ENCODE measurements at places on chromosomes 1 and 21.
A peak's percentile ranks its signal among the peaks of the same experiment; 100 is the strongest.

DNA sequence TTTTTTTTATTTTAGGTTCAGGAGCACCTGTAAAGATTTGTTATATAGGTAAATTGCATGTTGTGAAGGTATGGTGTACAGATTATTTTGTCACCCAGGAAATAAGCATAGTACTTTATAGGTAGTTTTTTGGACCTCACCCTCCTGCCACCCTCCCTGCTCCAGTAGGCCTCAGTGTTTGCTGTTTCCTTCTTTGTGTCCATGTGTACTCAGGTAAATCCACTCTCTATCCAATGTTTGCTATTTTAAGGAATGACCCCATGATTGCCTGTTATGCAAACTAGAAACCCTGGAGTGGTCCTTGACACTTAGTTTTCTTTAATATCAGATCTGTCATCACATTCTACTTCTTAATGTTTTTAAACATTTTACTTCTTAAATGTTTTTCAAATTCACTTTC lies 33.9 kb downstream of the LHX9 start:
- no peak for DNase-seq

GRCh38 chr1:217895841-217896240 lies 264.7 kb downstream of the SPATA17 start:
- DNase-seq = no peak

DNA sequence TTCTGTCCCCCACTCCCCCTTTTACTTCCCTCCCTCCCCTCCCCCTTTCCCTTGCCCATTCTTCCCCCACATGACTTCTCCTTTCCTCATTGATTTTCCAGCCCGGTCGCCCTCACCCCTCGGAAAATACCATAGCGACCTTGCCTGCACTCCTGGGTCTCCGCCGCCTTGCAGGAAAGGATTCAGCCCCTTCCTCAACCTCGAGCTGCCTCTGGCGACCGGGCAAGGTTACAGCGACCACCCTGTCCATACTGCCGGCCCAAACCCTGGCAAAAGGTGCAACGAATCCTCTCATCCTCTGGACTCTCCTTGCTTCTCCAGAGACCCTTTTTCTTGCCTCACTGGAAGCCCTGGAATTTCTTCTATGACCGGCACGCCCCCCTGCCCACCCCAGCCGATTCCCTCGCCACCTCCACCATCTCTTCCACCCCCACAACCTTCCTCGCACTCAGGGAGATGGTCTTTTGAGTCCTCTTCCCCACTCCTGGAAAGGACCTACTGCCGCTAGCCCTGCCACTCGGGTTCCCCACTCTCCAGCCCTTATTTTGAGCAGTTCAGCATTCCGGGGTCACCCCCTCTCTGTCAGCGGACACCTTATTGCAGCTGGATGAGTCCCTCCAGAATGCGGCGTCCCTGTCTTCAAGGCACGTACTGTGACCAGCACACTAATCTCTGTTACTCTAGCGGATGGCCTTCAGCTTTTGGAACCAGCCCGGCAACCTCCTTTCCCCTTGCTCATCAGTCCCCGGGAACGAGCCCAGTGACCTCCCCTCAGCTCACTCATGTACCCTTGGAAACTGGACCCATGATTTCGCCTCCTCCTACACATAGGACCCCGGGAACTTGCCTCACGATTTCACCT lies 846 bp downstream of the NSUN4 start:
- no peak for DNase-seq

- DNase-seq = no peak
These were observed 1.3 kb downstream of the AIRE start for GRCh38 chr21:44286716-44287632.

- peak; percentile 25 for DNase-seq
These were observed 27.2 kb upstream of the RCSD1 start for GRCh38 chr1:167602840-167603239.

GRCh38 chr21:46100426-46100825 lies 2.5 kb downstream of the COL6A2 start:
- DNase-seq = no peak

DNA sequence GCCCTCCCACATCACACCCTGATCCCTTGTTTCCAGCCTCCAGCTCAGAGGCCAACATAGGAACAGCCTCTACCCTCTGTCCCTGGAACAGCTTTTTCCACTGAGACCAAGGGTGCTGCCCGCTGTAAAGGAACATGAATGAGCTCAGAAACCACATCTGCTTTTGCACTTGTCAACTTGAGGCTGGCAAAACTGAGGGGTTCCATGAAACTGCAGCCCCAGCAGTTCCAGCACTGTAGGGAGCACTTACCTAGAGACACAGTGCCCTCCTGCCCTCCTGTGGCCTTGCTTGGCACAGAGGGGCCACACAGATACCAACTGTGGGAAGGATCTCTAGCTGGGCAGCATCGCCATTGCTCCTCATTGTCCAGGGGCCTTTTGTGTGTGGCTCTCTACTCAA lies 51.7 kb downstream of the ITPKB start:
- DNase-seq = peak; percentile 53

GRCh38 chr1:166379447-166379846 lies 212.6 kb upstream of the FAM78B start:
- no peak for DNase-seq

GRCh38 chr21:14545906-14546480 lies at the start of gene SAMSN1:
Gene SAMSN1 (minus strand): TSS chr21:14546315. CDS start chr21:14546261, 54 bp downstream.
- DNase-seq = peak; percentile 83

- no peak for DNase-seq
These were observed 7.0 kb downstream of the NOL9 start for GRCh38 chr1:6547301-6547700.

DNA sequence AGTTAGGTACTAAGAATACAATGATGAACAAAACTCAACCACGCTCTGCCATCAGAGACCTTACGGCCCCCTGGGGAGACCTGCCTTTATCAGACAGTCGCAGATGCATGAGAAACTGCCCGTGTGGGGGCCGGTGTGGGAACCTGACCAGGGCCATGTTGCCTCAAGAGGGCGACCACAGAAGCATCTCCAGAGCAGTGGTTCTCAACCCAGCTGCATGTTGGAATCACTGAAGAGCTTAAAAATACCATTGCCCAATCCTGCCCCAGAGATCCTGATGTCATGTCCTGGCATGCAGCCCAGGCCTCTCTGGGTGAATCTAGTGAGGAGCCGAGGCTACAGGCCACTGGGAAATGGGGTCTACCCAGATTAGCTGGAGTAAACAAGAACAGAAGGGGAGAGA lies 108.7 kb downstream of the PRDM2 start:
- no peak for DNase-seq

- DNase-seq = no peak
These were observed 212.1 kb downstream of the GPR52 start for GRCh38 chr1:174659823-174660222.

GRCh38 chr21:36647279-36648093 lies 51.4 kb upstream of the SIM2 start:
- DNase-seq = no peak

DNA sequence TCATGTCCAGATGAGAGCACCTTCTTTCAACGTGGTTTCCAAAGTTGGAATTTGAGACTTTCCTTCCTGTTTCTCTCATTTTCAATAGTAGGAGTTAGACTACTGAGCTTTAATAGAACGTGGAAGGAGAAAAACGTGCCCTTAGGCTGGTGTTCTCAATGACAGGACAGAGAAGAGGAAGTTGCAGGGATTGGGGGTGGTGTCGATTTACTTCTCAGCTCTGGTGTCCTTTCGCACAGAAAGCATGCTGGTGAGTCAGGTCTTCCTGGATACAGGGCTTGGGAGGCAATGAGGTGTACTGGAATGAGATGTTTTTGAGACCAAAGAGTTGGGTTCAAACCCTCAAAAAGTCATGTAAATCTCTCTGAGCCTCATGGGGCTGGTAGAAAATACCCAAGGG lies 67.1 kb downstream of the HIVEP3 start:
- DNase-seq = peak; percentile 44

DNA sequence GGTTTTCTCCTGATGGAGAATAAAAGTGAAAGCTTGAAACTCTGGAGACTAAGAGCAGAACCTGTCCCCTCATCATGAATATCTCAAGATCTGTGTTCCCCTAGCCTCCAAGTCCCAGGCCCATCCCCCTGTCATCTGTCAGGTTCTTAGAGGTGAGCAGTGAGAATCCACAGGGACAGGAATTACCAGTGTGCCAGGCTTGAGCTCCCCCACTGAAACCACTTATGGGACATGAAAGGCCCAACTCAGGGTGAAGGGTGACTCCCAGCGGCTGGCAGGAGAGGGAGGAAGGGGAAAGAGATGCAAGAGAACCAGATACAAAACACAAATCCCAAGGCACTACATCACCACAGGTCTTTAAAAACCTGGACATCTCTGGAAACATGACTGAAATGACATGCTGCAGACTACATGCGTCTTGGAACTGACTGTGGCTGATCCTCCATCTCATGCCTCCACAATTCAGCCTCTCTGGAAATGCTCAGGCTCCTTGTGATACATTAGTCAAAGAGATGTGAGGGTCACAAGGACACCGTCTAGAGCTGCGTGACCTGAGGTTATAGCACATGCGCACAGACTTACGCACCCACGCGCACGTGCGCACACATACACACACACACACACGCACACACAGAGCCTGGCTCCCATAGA lies 6.8 kb upstream of the LY9 start:
- no peak for DNase-seq

GRCh38 chr1:113662101-113662500 lies 97.2 kb downstream of the PHTF1 start:
- no peak for DNase-seq

DNA sequence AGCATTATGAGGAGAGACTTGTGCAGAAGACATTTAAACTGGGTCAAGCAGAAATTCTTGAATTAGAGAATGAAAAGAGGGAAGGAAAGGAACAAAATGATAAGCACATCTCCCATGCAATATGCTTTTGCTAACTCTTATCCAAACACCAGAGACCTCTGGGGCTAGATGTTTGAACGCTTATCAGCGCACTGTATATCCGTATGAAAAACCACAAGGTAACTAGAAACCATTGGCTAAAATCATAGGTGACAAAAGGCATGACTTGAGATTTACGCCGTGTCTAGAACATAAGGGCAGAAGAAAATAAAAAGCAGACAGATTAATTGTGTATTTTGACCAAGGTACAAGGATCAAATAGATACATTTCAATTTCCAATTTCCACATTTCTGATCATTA lies 38.0 kb upstream of the TIAM1 start:
- DNase-seq = no peak

DNA sequence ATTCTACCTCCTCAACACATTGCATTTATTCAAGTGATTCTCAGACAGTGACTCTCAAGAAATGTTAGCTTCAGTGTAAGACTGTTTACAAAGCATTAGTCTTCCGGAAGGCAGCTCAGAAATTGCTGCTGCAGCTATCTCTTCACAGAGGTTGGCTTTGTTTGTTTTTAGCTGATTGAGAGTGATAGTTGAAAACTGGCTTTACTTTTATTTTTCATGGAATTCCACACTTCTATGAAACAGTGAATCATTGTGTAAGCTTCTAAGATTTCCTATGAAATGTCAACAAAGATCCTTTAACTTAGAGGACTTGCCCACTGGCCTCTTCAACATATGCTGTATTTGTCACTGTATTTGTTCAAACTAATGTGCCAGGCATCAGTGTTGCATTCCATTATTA lies 121.3 kb downstream of the TNNI3K start:
- DNase-seq = no peak

DNA sequence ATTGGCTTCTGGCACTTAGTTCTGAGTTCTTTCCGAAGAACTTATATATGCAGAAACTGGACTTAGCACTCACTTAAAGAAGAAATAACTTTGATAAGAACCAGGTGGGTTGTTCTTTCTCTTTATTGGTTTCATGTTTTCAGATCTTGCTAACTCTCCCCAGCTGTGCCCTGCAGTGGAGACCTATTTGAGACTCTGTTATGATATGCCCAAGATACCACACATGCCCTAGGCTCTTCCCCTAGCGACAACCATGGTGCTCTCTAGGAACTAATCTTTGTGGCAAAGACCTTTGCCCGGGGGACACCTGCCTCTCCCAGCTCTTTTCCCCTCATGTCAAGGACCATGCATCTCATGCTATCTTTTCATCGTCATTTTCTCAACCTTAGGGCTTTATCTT lies 128.8 kb downstream of the PBX1 start:
- no peak for DNase-seq

- no peak for DNase-seq
These were observed 4.0 kb downstream of the KRTAP10-1 start for GRCh38 chr21:44535963-44536362.

DNA sequence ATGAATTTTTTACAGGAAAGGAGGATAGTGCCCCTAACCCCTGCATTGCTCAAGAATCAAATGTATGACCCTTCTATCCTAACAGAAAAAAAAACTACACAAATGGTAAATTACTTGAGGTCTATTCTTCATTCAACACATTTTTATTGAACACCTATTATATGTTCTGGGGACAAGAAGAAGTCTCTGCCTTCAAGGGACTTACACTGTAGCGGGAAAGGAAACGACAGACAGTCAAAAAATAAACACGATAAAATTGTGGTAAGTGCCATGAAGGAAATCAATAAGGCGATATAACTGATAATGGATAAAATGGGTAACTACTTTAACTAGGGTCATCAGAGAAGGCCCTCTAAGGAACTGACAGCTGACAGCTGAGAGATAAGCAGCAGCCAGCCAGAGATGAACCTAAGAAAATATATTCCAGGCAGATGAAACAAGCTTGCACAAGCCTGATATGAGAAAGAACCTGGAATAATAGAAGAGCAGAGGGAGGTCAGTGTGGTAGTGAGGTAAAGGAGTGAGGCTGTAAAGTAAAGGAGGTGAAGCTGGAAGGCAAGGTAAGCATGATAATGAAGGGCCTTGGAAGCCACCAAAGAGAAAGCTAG lies 66.4 kb downstream of the PHTF1 start:
- DNase-seq = no peak

- DNase-seq = no peak
These were observed 990 bp upstream of the MRPS6 start for GRCh38 chr21:34072145-34073031.

DNA sequence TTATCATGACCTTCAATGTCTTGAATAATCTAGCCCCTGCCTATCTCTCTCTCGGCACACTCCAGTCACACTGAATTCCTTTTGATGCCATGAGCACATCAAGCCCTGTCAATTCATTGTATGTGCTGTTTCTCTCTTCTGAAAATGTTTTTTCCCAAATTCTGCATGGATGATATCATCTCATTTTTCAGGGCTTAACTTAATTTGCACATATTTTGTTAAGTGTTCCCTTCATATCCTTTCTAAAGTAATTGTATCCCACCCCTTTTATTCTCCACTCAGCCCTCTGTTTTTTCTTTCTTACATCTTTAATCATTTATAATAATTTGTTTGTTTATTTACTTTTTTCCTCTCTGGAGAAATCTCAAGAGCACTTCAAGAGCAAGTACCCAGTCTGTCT lies 149.9 kb downstream of the ZNF326 start:
- DNase-seq = no peak

GRCh38 chr1:110547017-110547416 lies 28.0 kb upstream of the KCNA10 start:
- no peak for DNase-seq

- no peak for DNase-seq
These were observed 112.0 kb upstream of the ADAMTS5 start for GRCh38 chr21:27078915-27079314.

DNA sequence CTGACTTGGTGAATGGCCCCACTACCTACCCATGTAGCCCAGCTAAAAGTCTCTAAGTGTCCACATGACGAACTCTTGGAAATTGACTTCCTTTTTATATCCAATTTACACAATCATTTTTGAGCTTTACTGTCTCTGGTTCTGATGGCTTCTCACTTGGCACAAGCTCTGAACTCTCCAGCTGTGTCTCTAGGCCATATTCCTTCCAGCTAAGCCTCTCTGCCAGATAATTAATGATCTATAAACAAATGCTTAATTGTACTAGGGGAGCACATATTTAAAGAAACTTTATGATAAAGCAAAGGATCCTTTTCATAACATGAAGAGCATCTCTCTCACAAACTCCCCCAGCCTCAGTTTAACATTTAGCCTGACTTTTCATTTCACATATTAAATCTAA lies 16.3 kb upstream of the BEND5 start:
- DNase-seq = no peak

- no peak for DNase-seq
These were observed 143.6 kb upstream of the CD34 start for GRCh38 chr1:208054485-208054884.

Measured in CD4-positive, alpha-beta T cell treated with Interferon alpha-2 for 1 hour (primary cell).